ENCODE measurements at places on chromosomes 6 and 20. TPM values are rescaled to one million over a fixed set of nuclear protein-coding genes. Genes with fewer than 3 reads are reported as not detected.
A peak's percentile ranks its signal among the peaks of the same experiment; 100 is the strongest.

- DNase-seq, result no peak
- H3K4me3 ChIP-seq, result no peak overlapping the region
- no peaks in the 10 kb centered on the region for H3K27me3 ChIP-seq
- H3K36me3 ChIP-seq, result peaks cover 6% of the 10 kb centered on the region
- H3K4me1 ChIP-seq, result peaks cover 5% of the 10 kb centered on the region
- peak overlapping the region; percentile 37 for H3K27ac ChIP-seq
Measured at GRCh38 chr20:49163696-49164095, 24.4 kb downstream of the STAU1 start.

GRCh38 chr6:113121571-113121970, 735.6 kb upstream of the MARCKS start:
- H3K4me3 ChIP-seq, result no peak overlapping the region
- no peak overlapping the region for H3K27ac ChIP-seq
- DNase-seq, result no peak
- H3K27me3 ChIP-seq, result no peaks in the 10 kb centered on the region
- no peaks in the 10 kb centered on the region for H3K4me1 ChIP-seq
- H3K36me3 ChIP-seq, result no peaks in the 10 kb centered on the region

DNA sequence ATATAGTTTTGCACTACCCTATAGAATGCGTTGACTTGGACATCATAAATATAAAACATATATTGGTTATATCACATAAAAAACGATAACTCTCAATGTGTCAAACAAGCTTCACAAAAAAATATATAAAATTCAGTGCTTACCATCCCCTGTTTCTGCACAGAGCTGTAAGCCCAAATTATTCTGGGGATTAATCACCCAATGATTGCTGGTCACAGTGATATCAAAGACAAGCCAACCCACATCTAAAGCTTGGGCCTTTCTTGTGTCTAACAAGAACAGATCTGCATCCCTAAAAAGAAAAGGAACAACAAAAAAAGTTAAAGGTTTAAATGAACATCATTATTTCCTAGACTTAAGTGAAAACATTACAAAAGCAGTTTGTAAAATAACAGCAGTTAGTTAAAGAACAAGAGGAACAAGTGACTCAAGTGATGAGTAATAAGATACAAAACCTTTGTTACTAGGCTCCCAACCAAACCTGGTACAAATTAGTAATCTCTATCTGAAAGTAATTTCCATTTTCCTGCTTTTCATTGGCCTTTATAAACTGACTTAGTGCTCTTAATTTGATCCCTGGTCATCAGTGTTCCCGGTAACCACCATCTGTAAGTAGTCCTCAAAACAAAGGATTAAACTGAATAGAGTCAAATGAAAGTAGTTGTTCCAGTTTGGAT, 81.1 kb downstream of the BMP5 start:
- no peak for DNase-seq
- no peak overlapping the region for H3K27ac ChIP-seq
- no peaks in the 10 kb centered on the region for H3K27me3 ChIP-seq
- no peak overlapping the region for H3K4me3 ChIP-seq
- no peaks in the 10 kb centered on the region for H3K4me1 ChIP-seq

- H3K4me3 ChIP-seq, result no peak overlapping the region
- no peak overlapping the region for H3K27ac ChIP-seq
- H3K36me3 ChIP-seq, result no peaks in the 10 kb centered on the region
- peaks cover 29% of the 10 kb centered on the region for H3K4me1 ChIP-seq
Measured at GRCh38 chr6:81842254-81842653, 89.8 kb upstream of the TENT5A start.

GRCh38 chr6:170435766-170436165, 117.3 kb downstream of the PSMB1 start:
- peaks cover 2% of the 10 kb centered on the region for H3K36me3 ChIP-seq
- no peak for DNase-seq
- H3K4me3 ChIP-seq, result no peak overlapping the region
- H3K27me3 ChIP-seq, result no peaks in the 10 kb centered on the region
- H3K4me1 ChIP-seq, result peaks cover 26% of the 10 kb centered on the region
- no peak overlapping the region for H3K27ac ChIP-seq

GRCh38 chr20:49985617-49986016, 2.8 kb downstream of the SNAI1 start:
- H3K4me3 ChIP-seq, result no peak overlapping the region
- H3K27me3 ChIP-seq, result peaks cover 45% of the 10 kb centered on the region
- peaks cover 16% of the 10 kb centered on the region for H3K4me1 ChIP-seq
- H3K36me3 ChIP-seq, result no peaks in the 10 kb centered on the region

The RAB5IF gene
- 58.8 TPM for total RNA-seq

The PNLDC1 gene
- total RNA-seq, result not detected

The CRIP3 gene
- 2.3 TPM for total RNA-seq
